ENCODE measurements at places on chromosomes 3 and 15.

GRCh38 chr3:162601101-162601670, 1104.6 kb downstream of the OTOL1 start:
- no peak for DNase-seq

DNA sequence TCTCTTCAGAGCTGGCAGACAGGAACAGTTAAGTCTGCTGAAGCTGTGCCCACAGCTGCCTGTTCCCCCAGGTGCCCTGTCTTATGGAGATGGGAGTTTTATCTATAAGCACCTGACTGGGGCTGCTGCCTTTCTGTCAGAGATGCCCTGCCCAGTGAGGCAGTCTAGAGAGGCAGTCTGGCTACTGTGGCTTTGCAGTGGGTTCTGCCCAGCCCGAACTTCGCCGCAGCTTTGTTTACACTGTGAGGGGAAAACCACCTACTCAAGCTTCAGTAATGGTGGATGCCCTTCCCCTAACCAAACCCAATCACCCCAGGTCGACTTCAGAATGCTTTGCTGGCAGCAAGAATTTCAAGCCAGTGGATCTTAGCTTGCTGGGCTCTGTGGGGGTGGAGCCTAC, 91.2 kb downstream of the SLC25A26 start:
- no peak for DNase-seq

DNA sequence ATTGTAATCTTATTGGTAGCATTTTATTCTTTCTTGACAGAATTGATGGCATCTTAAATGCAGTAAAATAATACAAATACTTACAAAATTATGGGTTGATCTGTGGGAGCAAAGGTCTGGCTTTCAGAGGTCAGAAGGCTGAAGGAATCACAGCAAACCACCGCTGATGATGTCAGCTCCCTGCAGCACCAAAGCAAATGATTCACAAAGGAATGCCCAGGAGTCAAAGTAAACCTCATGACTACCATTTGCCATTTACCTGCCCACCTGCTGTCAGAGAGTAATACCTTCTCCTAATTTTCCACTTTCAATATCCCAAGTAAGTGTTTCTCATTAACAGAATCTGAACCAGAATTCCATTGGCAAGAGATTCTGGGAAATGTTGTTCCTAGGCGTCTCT, 46.1 kb downstream of the CPA3 start:
- DNase-seq = no peak

DNA sequence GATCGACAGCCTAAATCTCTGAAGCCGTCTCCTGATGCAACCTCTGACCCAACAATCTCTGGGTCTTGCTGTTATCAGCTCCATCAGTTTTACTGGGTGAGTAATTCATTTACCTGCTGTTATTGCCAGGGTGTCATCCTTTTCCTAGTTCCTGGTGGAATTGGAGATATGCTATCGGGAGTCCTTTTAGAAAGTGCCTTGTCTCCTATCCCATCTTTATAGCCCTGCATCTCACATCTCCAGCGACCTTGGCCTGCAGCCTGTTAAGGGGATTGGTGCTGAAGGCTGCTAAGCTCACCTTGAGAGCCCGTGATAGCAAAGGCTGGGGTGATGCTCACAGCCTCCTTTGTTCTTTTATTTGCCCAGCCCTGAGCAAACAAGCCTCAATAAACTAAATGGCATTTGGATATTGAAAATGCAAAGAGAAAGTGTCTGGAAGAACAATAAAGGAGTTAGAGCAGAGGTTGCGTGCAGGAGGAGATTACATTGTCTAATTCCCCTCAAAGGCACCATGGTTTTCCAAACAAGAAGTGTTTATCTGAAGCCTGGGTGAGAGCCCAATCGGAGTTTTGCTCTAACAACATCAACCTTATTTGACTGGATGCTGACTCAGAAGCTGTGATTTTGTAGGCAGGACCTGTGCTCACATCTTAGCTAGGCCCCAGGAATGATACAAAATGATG, 101.8 kb downstream of the RPLP1 start:
- DNase-seq = no peak

GRCh38 chr3:133849346-133849745, 43.7 kb downstream of the SRPRB start:
- DNase-seq = no peak

DNA sequence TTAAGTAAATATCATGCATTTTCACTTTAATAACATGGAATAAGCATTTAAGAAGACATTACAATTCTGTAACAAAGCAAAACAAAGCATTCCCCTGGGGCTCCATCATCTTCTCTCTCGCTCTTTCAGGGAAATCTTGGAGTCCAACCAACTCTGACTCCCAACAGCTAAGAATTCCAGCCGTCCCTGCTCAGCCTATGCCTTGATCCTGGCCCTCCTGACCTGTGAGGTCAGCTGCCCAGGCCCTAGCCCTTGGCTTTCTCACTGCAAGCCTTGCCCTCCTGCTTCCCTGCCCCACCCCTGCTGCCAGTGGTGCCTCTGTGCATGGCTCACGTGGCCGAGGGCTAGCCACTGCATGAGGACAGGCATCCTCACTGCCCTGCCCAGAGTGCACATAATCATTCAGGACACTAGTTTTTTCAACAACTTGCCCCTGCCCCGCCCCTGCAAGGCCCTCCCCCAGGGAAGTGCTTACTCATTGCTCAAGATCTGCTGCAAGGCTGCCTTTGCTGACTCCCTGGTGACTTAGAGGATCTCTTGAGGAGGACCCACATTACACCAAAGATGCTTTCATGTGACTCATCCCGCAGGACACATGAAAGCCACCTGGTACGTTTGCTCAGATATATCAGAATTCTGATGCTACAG, 37.6 kb downstream of the MTMR10 start:
- DNase-seq = peak; percentile 66

GRCh38 chr3:63576846-63577245, 75.6 kb upstream of the SNTN start:
- no peak for DNase-seq

GRCh38 chr15:54564166-54564565, 585.9 kb downstream of the UNC13C start:
- peak; percentile 41 for DNase-seq

DNA sequence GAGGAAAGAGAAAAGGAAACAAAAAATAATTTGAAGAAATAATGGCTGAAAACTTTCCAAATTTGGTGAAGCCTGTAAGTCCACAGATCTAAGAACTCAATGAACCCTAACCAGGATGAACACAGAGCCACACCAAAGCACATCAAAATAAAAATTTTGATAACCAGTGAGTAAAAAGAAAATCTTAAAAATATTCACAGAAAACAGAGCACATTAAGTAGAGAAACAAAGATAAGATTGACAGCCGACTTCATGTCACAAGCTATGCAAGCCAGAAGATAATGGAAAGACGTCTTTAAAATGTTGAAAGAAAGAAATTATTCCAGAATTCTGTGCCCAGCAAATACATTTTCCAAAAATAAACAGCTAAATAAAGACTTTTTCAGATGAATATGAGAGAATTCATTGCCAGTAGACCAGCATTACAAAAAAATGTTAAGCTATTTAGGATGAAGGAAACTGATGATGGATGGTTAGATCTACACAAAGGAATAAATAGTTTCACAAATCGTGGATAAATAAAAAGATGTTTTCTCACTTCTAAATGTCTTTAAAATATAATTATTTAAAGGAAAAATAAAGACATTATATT, 140.2 kb upstream of the SKOR1 start:
- DNase-seq = peak; percentile 67

GRCh38 chr3:142595581-142595950, 627 bp upstream of the PLS1 start:
- DNase-seq = peak; percentile 45

DNA sequence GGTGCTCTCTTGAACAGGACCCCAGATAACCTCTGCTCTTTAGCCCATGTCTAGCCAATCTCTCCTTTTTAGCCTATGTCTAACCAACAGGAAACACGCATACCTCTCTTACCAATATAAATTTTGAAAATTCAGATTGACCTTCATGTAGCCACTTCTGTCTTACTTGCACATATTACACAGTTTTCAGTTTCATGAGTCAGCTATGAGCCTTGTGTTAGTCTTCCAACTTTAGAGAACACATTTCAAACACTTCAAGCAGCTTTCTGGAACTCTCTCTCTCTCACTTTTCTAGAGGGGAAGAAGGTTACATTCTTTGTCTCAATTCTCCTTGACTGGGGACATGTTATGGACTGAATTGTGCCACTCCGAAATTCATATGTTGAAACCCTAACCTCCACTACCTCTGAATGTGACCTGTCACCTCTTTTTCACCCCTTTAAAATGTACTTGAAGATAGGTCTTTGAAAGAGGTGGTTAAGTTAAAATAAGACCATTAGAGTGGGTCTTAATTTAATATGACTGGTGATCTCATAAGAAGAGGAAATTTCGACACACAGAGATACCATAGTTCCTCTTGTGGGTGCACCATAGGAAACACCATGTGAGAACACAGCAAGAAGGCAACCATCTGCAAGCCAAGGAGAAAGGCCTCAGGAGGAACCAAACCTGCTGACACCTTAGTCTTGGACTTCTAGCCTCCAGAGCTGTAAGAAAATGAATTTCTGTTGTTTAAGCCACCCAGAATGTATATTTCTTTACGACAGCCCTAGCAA, 480.3 kb upstream of the ALCAM start:
- DNase-seq = peak; percentile 4

DNA sequence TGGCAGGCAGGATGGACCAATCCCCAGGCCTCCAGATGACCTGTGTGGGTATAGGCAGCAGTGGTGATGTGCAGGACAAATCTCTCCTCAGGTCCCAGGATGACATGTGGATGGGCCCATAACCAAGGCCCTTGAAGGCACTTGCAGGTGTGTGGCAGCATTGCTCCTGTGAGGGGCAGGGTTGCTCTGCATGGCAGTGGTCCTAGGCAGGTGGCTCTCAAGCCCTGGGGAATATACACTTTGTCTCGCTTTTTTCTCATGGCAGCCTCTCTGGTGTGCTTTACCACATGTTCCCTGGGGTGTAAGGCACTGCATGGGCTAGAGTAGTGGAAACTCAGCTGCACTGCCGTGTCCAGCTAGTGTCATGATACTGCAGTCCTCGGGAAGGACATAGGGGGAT, 503.6 kb downstream of the UNC13C start:
- no peak for DNase-seq

GRCh38 chr15:68618908-68619698, 40.3 kb downstream of the CORO2B start:
- no peak for DNase-seq

Data from OCI-M1 (cell line).